Esophagus mucosa (tissue), 1 donor: ENCODE measurements at places on chromosomes 12 and 14. TPM values are rescaled to one million over a fixed set of nuclear protein-coding genes. Genes with fewer than 3 reads are reported as not detected.

The TIMM9 gene
- total RNA-seq = 33.8 TPM

The EXOC3L4 gene
- total RNA-seq = 0.20 TPM

The HVCN1 gene
- total RNA-seq = 1.3 TPM

The GOLGA5 gene
- total RNA-seq = 24.9 TPM

The FAIM2 gene
- total RNA-seq = 0.04 TPM

The GPR135 gene
- total RNA-seq = 0.56 TPM

The SLC39A5 gene
- not detected for total RNA-seq

The ACOT6 gene
- not detected for total RNA-seq

The HOXC6 gene
- total RNA-seq = 1.6 TPM

The SMCO3 gene
- total RNA-seq = not detected

The TCL1B gene
- total RNA-seq = not detected
